ENCODE measurements at places on chromosomes 5 and 9. TPM values are rescaled to one million over a fixed set of nuclear protein-coding genes. Genes with fewer than 3 reads are reported as not detected.

GRCh38 chr9:26292943-26293342, 599.7 kb downstream of the CAAP1 start:
- H3K4me3 ChIP-seq, result no peak overlapping the region
- no peak overlapping the region for H3K27ac ChIP-seq
- H3K36me3 ChIP-seq, result no peaks in the 10 kb centered on the region
- DNase-seq, result no peak
- H3K27me3 ChIP-seq, result no peaks in the 10 kb centered on the region

- no peaks in the 10 kb centered on the region for H3K4me1 ChIP-seq
- H3K27me3 ChIP-seq, result no peaks in the 10 kb centered on the region
- no peak overlapping the region for H3K4me3 ChIP-seq
- no peaks in the 10 kb centered on the region for H3K36me3 ChIP-seq
- no peak for DNase-seq
Measured at GRCh38 chr5:106698169-106698568, 972.6 kb downstream of the EFNA5 start.

The PCDHGA12 gene
- polyA plus RNA-seq, result 3.8 TPM

The LMBRD2 gene
- polyA plus RNA-seq, result 2.3 TPM

All from adrenal gland (tissue), 19 donors.